Neural crest cell (in vitro differentiated cells): ENCODE measurements at places on chromosomes 6 and 20. TPM values are rescaled to one million over a fixed set of nuclear protein-coding genes. Genes with fewer than 3 reads are reported as not detected.

IYD gene
- total RNA-seq: not detected in 2 replicates

TRIM10 gene
- not detected in 2 replicates for total RNA-seq

ERVFRD-1 gene
- total RNA-seq: not detected in 2 replicates

GRM4 gene
- total RNA-seq: not detected in 2 replicates

DNA sequence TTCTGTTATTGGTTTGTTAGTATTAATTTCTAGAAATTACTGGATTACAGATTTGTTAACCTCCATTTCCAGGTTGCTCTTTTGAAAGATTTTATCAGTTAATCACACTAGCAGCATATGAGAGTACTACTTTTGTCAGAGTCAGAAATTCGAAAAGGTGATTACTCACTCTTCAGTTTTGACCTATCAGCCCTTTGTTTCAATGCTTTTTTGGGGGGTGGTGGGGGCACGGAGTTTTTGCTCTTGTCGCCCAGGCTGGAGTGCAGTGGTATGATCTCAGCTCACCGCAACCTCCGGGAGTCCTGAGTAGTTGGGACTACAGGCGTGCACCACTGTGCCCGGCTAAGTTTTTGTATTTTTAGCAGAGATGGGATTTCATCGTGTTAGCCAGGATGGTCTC is 149.2 kb downstream of the JARID2 start:
- H3K36me3 ChIP-seq: peaks cover 12% of the 10 kb centered on the region
- no peak for DNase-seq
- H3K4me1 ChIP-seq: peaks cover 27% of the 10 kb centered on the region
- no peaks in the 10 kb centered on the region for H3K27me3 ChIP-seq
- H3K4me3 ChIP-seq: no peak overlapping the region

GRCh38 chr20:57470212-57470522 is 54.8 kb downstream of the CTCFL start:
- no peaks in the 10 kb centered on the region for H3K36me3 ChIP-seq
- peaks cover 6% of the 10 kb centered on the region for H3K27me3 ChIP-seq
- H3K27ac ChIP-seq: no peak overlapping the region

- H3K27ac ChIP-seq: no peak overlapping the region
- H3K36me3 ChIP-seq: no peaks in the 10 kb centered on the region
- H3K4me3 ChIP-seq: no peak overlapping the region
- no peaks in the 10 kb centered on the region for H3K27me3 ChIP-seq
- no peaks in the 10 kb centered on the region for H3K4me1 ChIP-seq
These were observed 1023.3 kb downstream of the EYS start for GRCh38 chr6:64683682-64684081.

OR2J3 gene
- not detected in 2 replicates for total RNA-seq

SRSF6 gene
- total RNA-seq: 278 and 284 TPM in 2 replicates

LKAAEAR1 gene
- not detected in 2 replicates for total RNA-seq

DNA sequence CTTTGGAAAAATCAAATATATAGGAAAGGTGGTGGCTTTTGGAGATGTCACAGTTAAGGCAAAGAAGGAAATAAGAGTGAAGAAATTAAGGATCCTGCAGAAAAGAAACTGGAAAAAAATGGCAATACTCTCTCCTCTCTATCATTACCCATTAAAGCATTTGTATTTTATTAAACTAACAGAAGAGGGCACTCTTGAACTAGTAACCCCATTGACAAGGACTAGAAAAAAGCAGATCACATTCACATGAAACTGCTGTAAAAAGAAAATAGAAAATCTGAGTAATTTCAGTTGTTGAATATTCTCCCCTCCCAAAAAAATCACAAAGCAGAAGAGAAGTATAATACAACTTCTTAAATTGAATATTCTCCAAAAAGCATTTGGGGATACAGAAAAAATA is 104.1 kb upstream of the SLC35B3 start:
- H3K27me3 ChIP-seq: no peaks in the 10 kb centered on the region
- no peak overlapping the region for H3K27ac ChIP-seq
- no peaks in the 10 kb centered on the region for H3K4me1 ChIP-seq
- peaks cover 8% of the 10 kb centered on the region for H3K36me3 ChIP-seq
- H3K4me3 ChIP-seq: no peak overlapping the region

PRL gene
- not detected in 2 replicates for total RNA-seq

APCDD1L gene
- not detected in 2 replicates for total RNA-seq

DNA sequence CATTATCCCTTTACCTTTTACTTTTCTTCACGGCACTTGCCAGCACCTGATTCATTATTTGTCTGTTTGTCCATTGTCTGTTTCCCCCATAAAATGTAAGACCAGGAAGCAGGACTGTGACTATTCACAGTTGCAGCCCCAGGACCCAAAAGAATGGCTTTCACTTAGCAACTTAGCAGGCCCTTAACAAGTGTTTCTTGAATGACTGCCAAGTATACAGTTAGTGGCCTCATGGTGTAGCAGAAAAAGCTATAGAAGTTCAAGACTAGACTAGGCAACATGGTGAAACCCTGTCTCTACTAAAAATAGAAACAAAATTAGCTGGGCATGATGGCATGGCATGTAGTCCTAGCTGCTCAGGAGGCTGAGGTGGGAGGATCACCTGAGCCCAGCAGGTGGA is 4.3 kb downstream of the SLC26A8 start:
- no peak overlapping the region for H3K4me3 ChIP-seq
- peaks cover 18% of the 10 kb centered on the region for H3K4me1 ChIP-seq
- H3K36me3 ChIP-seq: no peaks in the 10 kb centered on the region

- no peak for DNase-seq
- H3K27ac ChIP-seq: no peak overlapping the region
These were observed 73.0 kb upstream of the HMGN3 start for GRCh38 chr6:79307321-79308036.

GRCh38 chr6:49634092-49634835 is 2.4 kb downstream of the RHAG start:
- no peak overlapping the region for H3K4me3 ChIP-seq
- no peak for DNase-seq
- H3K27me3 ChIP-seq: no peaks in the 10 kb centered on the region

MTHFD1L gene
- total RNA-seq: 67.6 and 71.3 TPM in 2 replicates

GRCh38 chr20:37969949-37970855 is 63.1 kb downstream of the TTI1 start:
- DNase-seq: no peak
- H3K36me3 ChIP-seq: peaks cover 8% of the 10 kb centered on the region
- no peak overlapping the region for H3K4me3 ChIP-seq
- peaks cover 5% of the 10 kb centered on the region for H3K4me1 ChIP-seq

GRCh38 chr6:42460883-42461282 is 9.2 kb upstream of the TRERF1 start:
- H3K36me3 ChIP-seq: no peaks in the 10 kb centered on the region
- H3K27me3 ChIP-seq: no peaks in the 10 kb centered on the region
- no peak overlapping the region for H3K4me3 ChIP-seq
- DNase-seq: no peak

PCNA gene
- 314 and 316 TPM in 2 replicates for total RNA-seq

GRCh38 chr6:28489366-28490204 is 26.0 kb downstream of the GPX6 start:
- DNase-seq: peak; percentile 45
- H3K4me1 ChIP-seq: peaks cover 21% of the 10 kb centered on the region
- peak overlapping the region; percentile 88 for H3K27ac ChIP-seq
- H3K4me3 ChIP-seq: peak overlapping the region; percentile 88
- H3K27me3 ChIP-seq: peaks cover 45% of the 10 kb centered on the region
